ENCODE measurements at places on chromosomes 5 and 9.

DNA sequence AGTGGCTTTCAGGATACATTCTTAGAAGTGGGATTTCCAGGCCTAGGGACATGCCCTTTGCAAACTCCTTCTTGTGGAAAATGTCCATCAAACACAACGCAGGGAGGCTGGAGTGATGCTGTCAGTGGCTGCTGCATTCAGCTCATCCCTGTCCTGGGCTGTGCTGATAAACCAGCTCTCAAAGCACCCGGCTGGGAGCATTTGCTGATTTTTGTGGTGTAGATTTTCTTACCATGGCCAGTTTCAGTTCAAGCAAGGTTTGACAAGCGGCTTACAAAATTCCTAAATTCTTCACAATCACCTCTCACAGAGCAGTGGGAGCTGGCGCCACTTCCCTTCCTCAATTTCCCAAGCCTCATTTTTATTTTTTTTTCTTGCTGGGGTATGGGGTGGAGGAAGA lies 28.2 kb downstream of the FAM163B start:
- DNase-seq, result no peak
- peaks cover 46% of the 10 kb centered on the region for H3K27me3 ChIP-seq
- H3K4me3 ChIP-seq, result no peak overlapping the region
- peaks cover 68% of the 10 kb centered on the region for H3K4me1 ChIP-seq

DNA sequence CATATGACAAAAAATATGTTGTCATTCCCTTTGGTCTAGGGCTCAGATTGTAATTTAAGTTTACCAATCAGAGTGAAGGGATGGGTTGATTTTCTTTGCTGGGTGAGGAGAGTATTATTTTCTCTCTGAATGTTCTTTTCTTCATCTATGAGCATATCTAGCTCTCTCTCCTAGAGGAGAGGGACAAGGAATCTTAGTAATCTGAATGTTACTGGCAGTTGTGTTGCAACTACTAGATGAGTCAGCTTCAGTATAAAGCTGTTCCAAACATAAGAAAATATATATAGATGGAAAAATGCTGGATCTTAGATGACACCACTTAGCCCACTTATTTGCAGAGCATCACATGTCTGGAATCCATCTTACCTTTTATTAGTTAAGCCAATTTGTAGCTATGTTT lies 259.3 kb downstream of the TUSC1 start:
- no peaks in the 10 kb centered on the region for H3K27me3 ChIP-seq
- H3K27ac ChIP-seq, result no peak overlapping the region
- no peaks in the 10 kb centered on the region for H3K36me3 ChIP-seq
- no peak for DNase-seq
- H3K4me1 ChIP-seq, result no peaks in the 10 kb centered on the region

GRCh38 chr9:124309667-124310084 lies 51.9 kb downstream of the NEK6 start:
- H3K27ac ChIP-seq, result no peak overlapping the region
- no peak for DNase-seq
- H3K4me1 ChIP-seq, result no peaks in the 10 kb centered on the region
- no peaks in the 10 kb centered on the region for H3K27me3 ChIP-seq

GRCh38 chr5:126107381-126107780 lies 315.8 kb upstream of the GRAMD2B start:
- H3K27me3 ChIP-seq, result no peaks in the 10 kb centered on the region
- no peak overlapping the region for H3K4me3 ChIP-seq
- no peak for DNase-seq
- H3K36me3 ChIP-seq, result no peaks in the 10 kb centered on the region
- no peaks in the 10 kb centered on the region for H3K4me1 ChIP-seq

DNA sequence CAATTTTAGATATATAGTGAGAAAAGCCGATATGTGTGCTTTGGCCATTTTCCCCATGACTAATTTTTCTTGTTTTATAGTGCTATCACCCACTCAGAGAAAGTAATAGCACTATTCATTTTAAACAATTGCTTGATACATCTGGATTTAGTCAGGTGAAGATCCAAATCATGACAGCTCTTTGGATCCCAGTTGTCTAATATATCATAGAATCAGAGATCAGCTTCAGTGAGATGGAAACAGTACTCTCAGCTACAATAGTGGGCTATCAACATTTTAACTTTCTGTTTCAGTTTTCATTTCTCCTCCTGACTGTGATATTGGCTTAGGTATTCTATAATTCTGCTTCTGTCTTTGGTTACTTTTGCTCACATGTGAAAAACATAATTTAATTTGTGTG lies 38.7 kb downstream of the VCAN start:
- no peak overlapping the region for H3K4me3 ChIP-seq
- no peaks in the 10 kb centered on the region for H3K27me3 ChIP-seq
- no peak for DNase-seq
- H3K27ac ChIP-seq, result peak overlapping the region; percentile 16
- peaks cover 6% of the 10 kb centered on the region for H3K36me3 ChIP-seq

DNA sequence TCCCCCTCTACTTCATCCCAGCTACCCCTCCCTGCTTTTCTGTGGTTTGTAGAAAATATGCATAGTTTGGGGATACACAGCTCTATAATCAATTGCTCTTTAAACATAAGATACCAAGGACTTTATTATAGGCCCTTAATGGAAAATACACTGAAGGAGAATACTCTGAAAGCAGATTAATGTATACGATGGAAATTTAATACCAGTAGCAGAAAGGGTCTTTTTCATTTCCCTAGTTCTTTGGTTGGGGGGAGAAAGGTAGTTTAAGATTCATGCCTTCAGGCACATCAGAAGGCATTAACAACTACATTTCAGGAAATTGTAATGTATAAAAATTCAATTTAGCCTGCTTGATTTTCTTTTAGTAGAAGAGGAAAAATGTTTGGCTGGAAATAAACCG lies 452.9 kb upstream of the ZNF608 start:
- peaks cover 44% of the 10 kb centered on the region for H3K4me1 ChIP-seq
- H3K36me3 ChIP-seq, result no peaks in the 10 kb centered on the region
- no peaks in the 10 kb centered on the region for H3K27me3 ChIP-seq
- DNase-seq, result no peak
- H3K27ac ChIP-seq, result no peak overlapping the region
- no peak overlapping the region for H3K4me3 ChIP-seq

- no peaks in the 10 kb centered on the region for H3K36me3 ChIP-seq
- H3K4me1 ChIP-seq, result peaks cover 7% of the 10 kb centered on the region
- peaks cover 18% of the 10 kb centered on the region for H3K27me3 ChIP-seq
- no peak for DNase-seq
- H3K27ac ChIP-seq, result no peak overlapping the region
These were observed 68.7 kb downstream of the INSYN2B start for GRCh38 chr5:169911448-169912212.

- no peak overlapping the region for H3K27ac ChIP-seq
- no peak overlapping the region for H3K4me3 ChIP-seq
- H3K4me1 ChIP-seq, result no peaks in the 10 kb centered on the region
- DNase-seq, result no peak
These were observed 388.6 kb upstream of the CDH6 start for GRCh38 chr5:30804739-30805505.

- H3K4me3 ChIP-seq, result no peak overlapping the region
- no peaks in the 10 kb centered on the region for H3K27me3 ChIP-seq
- no peak overlapping the region for H3K27ac ChIP-seq
These were observed 1020.0 kb upstream of the ARRDC3 start for GRCh38 chr5:92402956-92403702.

GRCh38 chr9:82513242-82513751 lies 524.7 kb downstream of the SPATA31D1 start:
- no peaks in the 10 kb centered on the region for H3K36me3 ChIP-seq
- H3K27ac ChIP-seq, result peak overlapping the region; percentile 66
- peaks cover 21% of the 10 kb centered on the region for H3K4me1 ChIP-seq
- H3K27me3 ChIP-seq, result no peaks in the 10 kb centered on the region
- no peak overlapping the region for H3K4me3 ChIP-seq

DNA sequence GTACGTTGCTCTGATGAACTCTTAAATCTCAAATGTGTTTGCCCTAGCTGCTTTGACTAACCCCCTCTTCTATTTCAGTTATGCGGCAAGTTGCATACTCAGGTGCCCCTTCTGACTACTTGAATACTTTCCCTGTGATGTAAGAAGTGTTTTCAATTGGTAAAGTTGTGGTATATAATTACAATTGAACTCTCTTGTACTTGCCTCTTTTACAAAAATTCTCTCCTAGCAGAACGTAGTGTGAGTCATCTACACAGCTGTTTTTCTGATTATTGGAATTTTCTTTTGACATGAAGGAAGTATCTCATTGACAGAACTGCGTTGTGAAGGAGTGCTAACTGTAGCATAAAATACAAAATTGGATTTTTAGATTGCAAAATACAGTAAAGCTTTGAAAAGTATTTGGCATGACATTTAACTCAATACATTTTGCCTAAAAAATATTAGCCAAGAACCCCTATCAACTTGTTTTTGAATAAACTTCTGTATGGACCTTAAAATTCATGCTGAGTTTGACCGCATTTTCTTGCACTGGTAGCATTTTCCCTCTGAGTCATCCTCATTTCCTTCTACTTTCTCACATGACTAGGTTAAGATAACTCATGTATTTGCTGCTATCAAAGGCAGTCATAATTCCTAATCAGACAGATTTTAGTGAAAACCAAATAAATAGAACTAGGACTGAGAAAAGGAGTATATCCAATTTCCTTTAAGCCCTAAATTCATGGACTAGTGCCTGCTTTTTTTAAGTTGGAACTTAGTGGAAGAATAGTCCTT lies 6.3 kb downstream of the CRHBP start:
- H3K4me1 ChIP-seq, result peaks cover 6% of the 10 kb centered on the region
- no peaks in the 10 kb centered on the region for H3K36me3 ChIP-seq
- no peak for DNase-seq
- peaks cover 32% of the 10 kb centered on the region for H3K27me3 ChIP-seq
- peak overlapping the region; percentile 7 for H3K27ac ChIP-seq
- no peak overlapping the region for H3K4me3 ChIP-seq

- H3K27me3 ChIP-seq, result no peaks in the 10 kb centered on the region
- no peaks in the 10 kb centered on the region for H3K36me3 ChIP-seq
- no peak overlapping the region for H3K4me3 ChIP-seq
These were observed 268.0 kb downstream of the ZSWIM6 start for GRCh38 chr5:61600123-61600444.

DNA sequence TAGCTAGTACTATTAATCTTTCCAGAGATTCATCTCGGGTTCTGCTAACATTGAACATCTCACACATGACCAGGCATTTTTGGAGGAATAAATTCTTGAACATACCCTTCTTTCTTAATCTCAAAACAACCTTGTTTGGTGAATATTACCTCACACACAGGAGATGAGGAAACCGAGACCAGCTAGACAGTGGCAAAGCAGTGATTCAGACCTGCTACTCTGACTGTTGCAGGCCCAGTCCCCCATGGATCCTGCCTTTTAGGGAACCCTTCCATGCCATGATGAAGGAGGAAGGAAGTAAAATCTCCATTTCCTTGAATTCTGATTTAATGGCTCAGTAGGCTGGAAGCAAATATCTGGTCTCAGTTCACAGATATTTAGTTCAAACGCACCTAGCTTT lies 2.6 kb downstream of the PCSK5 start:
- no peaks in the 10 kb centered on the region for H3K27me3 ChIP-seq
- no peak overlapping the region for H3K27ac ChIP-seq
- peaks cover 64% of the 10 kb centered on the region for H3K4me1 ChIP-seq
- DNase-seq, result no peak
- peak overlapping the region; percentile 85 for H3K4me3 ChIP-seq

- no peaks in the 10 kb centered on the region for H3K36me3 ChIP-seq
- no peak for DNase-seq
- H3K27ac ChIP-seq, result no peak overlapping the region
- no peaks in the 10 kb centered on the region for H3K27me3 ChIP-seq
- peaks cover 30% of the 10 kb centered on the region for H3K4me1 ChIP-seq
These were observed 23.8 kb downstream of the GLRA1 start for GRCh38 chr5:151900891-151901290.

DNA sequence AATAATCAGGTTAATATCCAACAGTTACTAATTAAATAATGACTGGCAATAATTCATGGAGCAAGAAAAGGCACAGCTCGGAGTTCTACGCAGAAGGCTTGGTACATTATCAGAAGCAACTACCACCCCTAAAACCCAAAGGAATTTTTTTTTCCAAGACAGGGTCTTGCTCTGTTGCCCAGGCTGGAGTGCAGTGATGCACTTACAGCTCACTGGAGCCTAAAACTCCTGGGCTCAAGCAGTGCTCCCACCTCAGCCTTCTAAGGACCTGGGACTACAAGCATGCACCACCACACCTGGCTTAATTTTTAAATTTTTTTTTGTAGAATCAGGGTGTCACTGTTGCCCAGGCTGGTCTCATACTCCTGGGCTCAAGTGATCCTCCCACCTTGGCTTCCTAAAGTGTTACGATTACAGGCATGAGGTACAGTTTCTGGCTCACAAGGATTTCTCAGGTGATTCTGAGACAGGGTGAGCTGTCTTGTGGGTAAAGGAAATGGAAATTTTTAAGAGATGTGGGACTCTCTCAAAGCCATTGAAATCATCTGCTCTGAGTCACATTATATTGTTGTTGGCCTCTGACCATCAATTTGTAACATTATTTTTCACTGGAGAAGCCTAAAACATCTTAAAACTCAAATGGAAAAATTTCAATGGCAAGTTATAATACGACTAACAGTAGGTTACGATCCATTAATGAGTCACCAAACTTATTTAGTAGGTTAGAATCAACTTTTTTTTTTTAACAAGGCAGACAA lies 19.7 kb upstream of the HSDL2 start:
- no peaks in the 10 kb centered on the region for H3K27me3 ChIP-seq
- no peak for DNase-seq
- no peaks in the 10 kb centered on the region for H3K4me1 ChIP-seq
- no peak overlapping the region for H3K4me3 ChIP-seq
- H3K36me3 ChIP-seq, result no peaks in the 10 kb centered on the region

DNA sequence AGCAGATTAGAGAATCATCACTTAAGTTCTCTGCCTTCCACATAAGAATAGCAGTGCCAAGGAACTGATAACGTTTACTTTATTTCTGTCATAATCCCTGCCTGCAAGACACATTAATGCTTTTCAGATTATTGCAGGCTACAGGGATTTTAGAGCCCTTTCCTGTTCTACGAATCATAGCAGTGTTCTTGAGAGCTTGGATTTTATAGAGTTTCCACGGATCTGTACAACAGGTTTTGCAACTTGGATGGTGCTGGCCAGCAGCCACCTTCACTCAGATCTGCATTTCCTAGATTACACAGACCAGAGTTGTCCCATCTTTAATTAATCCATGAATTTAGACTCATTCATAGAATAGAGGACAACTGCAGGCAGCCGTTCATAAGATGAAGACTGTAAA lies 38.1 kb downstream of the SLC12A2 start:
- peaks cover 30% of the 10 kb centered on the region for H3K36me3 ChIP-seq
- H3K27me3 ChIP-seq, result no peaks in the 10 kb centered on the region
- DNase-seq, result no peak
- H3K4me1 ChIP-seq, result peaks cover 8% of the 10 kb centered on the region

GRCh38 chr5:120096413-120096812 lies 367.7 kb upstream of the PRR16 start:
- peaks cover 8% of the 10 kb centered on the region for H3K4me1 ChIP-seq
- no peaks in the 10 kb centered on the region for H3K27me3 ChIP-seq
- no peak overlapping the region for H3K27ac ChIP-seq
- no peaks in the 10 kb centered on the region for H3K36me3 ChIP-seq

GRCh38 chr5:59238126-59238902 lies 655.2 kb downstream of the PDE4D start:
- H3K27ac ChIP-seq, result no peak overlapping the region

GRCh38 chr9:95735701-95736100 lies 139.8 kb upstream of the ERCC6L2 start:
- no peak overlapping the region for H3K27ac ChIP-seq
- DNase-seq, result no peak
- H3K4me1 ChIP-seq, result no peaks in the 10 kb centered on the region
- peaks cover 32% of the 10 kb centered on the region for H3K27me3 ChIP-seq
